Esophagus (tissue), 2 donors: ENCODE measurements at places on chromosomes 7 and 10. TPM values are rescaled to one million over a fixed set of nuclear protein-coding genes. Genes with fewer than 3 reads are reported as not detected.

ALKBH4 gene
- 7.6 TPM for polyA plus RNA-seq

CCDC3 gene
- polyA plus RNA-seq = 3.2 TPM

C10orf90 gene
- polyA plus RNA-seq = not detected

CRYGN gene
- polyA plus RNA-seq = not detected

FRMPD2 gene
- polyA plus RNA-seq = 0.06 TPM

IFIT1B gene
- polyA plus RNA-seq = not detected
